RWPE2 (cell line): ENCODE measurements at places on chromosomes 6 and 20.

GRCh38 chr6:161901740-161902426, 628.0 kb upstream of the AGPAT4 start:
- no peak for DNase-seq

DNA sequence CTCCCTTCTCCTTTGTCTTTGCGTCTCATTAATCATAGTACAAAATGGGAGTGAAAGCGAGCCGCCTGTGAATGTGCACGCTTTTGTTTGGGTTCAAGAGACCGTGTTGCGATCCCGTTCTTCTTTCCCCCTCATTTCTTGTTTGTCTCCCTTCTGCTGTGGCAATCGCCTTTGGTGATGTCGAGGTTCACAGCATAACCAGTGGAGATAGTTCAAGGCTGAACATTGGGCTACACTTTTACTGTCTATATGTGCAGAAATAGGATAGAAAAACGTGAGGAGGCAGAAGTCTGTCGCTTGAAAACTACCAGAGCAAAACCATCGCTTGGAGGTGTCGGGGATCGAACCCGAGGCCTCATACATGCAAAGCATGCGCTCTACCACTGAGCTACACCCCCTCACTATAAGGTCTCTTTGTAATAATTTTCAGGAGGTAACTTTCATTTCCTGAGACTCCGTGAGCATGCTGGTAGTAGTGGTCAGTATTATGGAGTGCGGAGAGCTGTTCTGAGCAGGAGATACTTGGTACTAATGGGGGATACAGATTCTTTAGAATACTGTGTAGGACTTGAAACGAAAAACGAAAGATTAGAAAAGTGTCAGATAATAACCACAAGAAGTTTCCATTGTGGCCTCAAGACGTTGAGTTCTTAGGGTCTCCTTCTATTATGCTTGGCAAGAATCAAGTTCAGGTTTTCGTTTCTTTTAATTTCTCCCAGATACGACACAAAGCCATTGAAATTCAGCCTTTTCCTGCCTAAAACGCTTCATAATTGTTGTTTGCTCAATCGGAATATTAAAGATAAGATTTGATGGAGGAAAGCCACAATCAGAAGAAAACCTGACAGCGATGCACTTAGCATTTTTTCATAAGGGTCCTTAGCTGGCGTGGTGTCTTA, 106.6 kb downstream of the TRIM27 start:
- DNase-seq = no peak

- DNase-seq = no peak
These were observed 6.1 kb downstream of the NFATC2 start for GRCh38 chr20:51536116-51537069.

- no peak for DNase-seq
These were observed 20.5 kb downstream of the CPNE5 start for GRCh38 chr6:36818756-36819155.

GRCh38 chr6:1396952-1397868, 7.8 kb downstream of the FOXF2 start:
- no peak for DNase-seq

DNA sequence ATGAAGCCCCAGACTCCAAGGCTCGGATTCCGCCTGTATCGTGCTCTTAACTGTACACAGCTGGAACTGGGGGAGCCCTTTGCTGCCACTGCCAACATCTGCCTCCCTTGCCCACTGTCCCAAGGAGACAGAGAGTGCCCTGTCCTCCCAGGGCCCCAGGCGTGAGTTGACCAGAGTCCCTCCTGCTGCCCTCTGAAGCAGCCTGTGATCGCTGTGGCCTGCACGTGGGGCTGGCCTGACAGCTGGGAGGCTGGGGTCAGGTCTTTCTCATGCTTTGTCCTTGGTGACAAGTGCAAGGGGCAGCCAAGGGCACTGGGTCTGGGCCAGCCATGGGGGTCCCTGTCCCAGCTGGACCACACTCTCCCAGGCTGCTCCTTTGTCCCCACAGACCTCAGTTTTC, 44.3 kb downstream of the KIAA1755 start:
- DNase-seq = peak; percentile 78

GRCh38 chr6:50264995-50265571, 215.4 kb upstream of the DEFB112 start:
- no peak for DNase-seq
